SJCRH30 (cell line): ENCODE measurements at places on chromosomes 6 and 20. TPM values are rescaled to one million over a fixed set of nuclear protein-coding genes. Genes with fewer than 3 reads are reported as not detected.

DNA sequence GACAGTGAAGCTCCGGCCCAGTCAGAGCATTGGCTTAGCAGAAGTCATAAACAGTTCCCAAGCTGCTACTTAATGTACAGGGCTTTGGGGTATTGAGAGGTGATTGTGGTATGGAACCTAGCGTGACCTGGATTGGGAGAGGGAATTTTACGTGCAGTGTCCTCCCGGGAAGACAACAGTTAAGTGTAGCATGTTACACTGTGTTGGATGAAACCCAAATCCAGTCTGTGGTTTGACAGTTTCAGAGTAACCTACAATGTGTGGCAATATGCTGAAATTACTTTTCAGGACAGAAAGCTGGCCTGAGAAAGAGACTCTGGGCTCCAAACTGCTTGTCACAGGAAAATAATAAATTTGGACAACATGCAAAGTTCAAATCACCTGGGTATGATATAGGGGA is 28.1 kb upstream of the RALGAPA2 start:
- DNase-seq: no peak

GRCh38 chr6:67248077-67248476 is 1387.0 kb upstream of the ADGRB3 start:
- DNase-seq: no peak

The LPIN3 gene
- total RNA-seq: 1.2 and 2.3 TPM in 2 replicates

- no peak for DNase-seq
These were observed 37.7 kb downstream of the ARHGAP18 start for GRCh38 chr6:129672341-129672682.

The DPM1 gene
- total RNA-seq: 153 and 164 TPM in 2 replicates

DNA sequence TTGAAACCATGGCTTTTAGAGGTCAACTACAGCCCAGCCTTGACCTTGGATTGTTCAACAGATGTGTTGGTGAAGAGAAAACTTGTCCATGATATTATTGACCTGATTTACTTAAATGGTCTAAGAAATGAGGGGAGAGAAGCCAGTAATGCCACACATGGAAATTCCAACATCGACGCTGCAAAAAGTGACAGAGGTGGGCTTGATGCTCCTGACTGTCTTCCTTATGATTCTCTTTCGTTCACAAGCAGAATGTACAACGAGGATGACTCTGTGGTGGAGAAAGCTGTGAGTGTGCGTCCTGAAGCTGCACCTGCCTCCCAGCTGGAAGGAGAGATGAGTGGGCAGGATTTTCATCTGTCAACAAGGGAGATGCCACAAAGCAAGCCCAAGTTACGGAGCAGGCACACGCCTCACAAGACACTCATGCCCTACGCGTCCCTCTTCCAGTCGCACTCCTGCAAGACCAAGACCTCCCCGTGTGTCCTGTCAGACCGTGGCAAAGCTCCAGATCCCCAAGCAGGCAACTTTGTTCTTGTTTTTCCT is 16.2 kb downstream of the TTLL2 start:
- no peak for DNase-seq

GRCh38 chr20:64138276-64138815 is 25.9 kb upstream of the MYT1 start:
- no peak for DNase-seq

GRCh38 chr20:38617011-38617829 is 15.6 kb downstream of the ARHGAP40 start:
- DNase-seq: no peak

GRCh38 chr6:19552076-19552475 is 285.1 kb upstream of the ID4 start:
- DNase-seq: no peak

The MATN4 gene
- 0.18 TPM in 1 of 2 replicates, not detected in the other for total RNA-seq

DNA sequence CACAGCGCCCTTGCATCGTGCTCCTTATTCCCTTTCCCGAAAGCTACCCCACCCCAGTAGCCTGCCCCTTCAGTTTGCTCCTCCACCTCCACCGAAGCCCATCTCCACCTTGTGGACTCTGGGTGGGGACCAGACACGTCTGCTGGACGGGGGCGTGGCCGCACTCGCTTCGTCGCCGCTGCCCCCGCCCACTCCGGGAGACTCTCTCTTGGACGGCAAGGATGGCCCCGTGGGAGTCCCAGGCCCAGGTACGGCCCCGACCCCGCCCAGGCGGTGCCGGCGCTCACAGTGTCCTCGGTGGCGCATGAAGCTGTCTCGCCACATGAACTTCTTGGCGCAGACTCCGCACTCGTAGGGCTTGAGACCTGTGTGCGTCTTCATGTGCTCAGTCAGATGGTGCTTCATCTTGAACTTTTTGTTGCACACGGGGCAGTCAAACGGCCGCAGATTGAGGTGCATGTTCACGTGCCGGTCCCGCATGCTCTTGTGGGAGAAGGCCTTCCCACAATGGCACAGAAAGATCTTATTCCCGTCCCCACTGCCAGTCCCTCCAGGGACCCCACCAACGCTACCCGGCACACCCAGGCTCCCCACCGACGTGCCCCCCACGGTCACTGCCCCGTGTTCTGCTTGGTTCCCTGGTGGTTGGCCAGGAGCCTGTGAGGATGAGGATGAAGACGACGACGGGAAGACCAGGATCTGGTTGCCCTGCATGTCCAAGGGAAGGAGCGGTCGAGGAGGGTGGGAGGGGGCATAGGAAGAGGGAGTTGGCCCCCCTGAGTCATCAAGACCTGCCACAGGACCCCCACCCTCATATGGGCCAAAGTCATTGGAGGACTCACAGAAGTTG is 1.3 kb upstream of the TAPBP start:
- DNase-seq: no peak

GRCh38 chr20:38633577-38634093 is 32.0 kb downstream of the ARHGAP40 start:
- DNase-seq: peak; percentile 86

DNA sequence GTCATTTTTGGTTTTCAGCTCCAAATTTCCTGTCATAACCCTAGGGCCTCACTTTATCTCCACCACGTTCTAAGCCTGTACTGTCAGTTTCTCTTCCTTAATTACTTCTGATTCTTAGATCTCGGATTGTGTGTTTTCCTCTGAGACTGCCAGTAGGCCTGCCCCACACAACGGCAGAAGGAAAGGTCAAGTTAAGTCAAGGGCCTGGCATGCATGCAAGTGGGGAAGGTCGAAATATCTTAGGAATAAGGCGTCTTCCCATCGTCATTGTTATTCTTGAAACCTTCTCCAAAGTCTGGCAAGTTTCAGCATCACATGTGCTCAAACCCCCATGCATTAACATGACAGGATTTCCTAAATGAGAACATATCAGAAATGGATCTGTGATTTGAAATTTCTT is 203.5 kb upstream of the TSHZ2 start:
- DNase-seq: no peak

The TRIM15 gene
- total RNA-seq: 0.08 and 0.28 TPM in 2 replicates

The SYCP2 gene
- 0.75 TPM in 1 of 2 replicates, not detected in the other for total RNA-seq

- DNase-seq: no peak
These were observed 938.1 kb upstream of the EPHA7 start for GRCh38 chr6:94357381-94357980.

GRCh38 chr6:81969814-81970213 is 217.3 kb upstream of the TENT5A start:
- no peak for DNase-seq

- DNase-seq: no peak
These were observed 77.8 kb downstream of the ATG5 start for GRCh38 chr6:106247733-106248132.

GRCh38 chr6:43933148-43933885 is 163.3 kb downstream of the VEGFA start:
- DNase-seq: peak; percentile 61

DNA sequence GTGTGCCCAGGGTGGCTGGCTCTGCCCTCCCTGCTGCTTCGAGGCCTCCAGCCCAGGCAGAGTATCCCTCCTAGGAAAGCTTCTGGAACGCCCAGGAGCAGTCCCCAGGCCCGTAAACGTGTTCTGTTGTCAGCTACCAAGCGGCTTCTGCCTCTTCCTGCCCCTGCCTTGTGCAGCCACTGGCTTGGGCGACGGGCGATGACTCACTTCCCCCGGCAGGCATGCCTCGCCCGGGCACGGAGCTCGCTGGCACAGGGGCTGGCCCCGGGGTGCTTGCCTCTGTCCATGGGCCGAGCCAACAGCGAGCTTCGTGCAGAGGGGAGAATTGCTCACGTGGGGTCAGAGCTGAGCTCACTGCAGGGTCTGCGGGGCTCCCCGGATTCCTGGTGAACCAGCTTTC is 86.7 kb upstream of the THBS2 start:
- DNase-seq: no peak

DNA sequence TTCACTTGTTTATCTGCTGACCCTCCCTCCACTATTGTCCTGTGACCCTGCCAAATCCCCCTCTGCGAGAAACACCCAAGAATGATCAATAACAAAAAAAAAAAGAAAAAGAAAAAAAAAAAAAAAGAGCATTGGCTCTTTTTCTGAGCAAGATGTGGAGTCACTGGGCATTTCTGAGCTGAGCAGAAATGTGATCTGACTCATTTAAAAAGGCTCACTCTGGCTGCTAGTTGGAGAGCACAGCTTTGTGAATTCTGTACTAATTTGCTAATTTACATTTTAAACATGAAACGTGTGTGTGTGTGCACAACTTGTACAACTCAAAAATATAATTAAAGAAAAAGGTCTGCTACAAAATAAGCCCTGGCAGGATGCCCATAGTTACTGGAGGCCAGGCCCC is 20.2 kb downstream of the SCML4 start:
- DNase-seq: no peak

DNA sequence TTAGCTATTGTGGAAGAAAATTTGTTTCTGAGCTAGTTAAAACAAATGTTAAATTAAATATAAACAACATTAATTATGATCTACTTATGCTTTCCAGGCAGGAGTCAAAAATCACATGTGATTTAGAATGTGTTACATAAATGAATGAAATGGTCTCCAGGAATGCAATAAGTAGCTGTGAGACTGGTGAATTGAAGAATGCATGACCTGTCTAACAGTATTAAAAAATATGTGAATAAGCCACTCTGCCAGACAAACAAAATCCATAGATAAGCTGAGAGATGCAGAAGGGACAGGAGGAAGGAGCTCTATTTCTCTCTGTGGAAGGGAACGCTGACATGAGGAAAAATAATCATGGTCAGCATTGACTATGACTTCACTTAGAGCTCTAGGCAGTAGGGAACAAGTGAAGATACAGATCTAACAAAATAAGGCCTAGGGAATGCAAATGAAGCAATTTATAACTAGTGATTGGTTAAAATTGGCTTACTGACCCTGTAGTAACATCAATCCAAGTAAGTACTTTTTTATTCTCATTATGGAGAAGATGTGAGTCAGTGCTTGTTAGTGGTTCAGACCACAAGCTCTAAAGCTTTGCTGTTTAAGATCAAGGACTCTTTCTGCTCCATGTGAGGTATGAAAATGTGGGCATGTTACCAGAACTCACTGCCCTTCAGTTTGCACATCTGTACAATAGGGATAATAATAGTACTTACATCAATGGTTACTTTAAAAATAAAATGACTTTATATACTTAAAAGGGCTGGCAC is 432.6 kb downstream of the MMUT start:
- no peak for DNase-seq

GRCh38 chr6:127924440-127924839 is 23.6 kb upstream of the THEMIS start:
- DNase-seq: no peak

DNA sequence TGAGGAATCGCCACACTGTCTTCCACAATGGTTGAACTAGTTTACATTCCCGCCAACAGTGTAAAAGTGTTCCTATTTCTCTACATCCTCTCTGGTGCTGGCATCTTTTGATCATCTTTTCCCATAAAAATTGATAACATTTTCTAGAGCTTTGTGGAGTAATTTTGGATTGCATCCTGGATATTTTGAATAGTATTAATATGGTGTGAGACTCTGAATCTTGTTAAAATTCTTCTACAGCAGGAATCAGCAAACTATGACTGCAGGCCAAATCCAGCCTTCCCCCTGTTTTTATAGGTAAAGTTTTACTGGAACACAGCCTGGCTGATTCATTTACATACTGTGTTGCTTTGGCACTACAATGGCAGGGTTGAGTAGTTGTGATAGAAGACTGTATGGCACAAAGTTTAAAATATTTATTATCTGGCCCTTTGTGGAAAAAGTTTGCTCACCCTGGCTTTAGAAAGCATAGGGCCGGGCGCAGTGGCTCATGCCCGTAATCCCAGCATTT is 15.0 kb upstream of the RNF8 start:
- DNase-seq: no peak

GRCh38 chr6:75101896-75102295 is 104.0 kb downstream of the COL12A1 start:
- no peak for DNase-seq

DNA sequence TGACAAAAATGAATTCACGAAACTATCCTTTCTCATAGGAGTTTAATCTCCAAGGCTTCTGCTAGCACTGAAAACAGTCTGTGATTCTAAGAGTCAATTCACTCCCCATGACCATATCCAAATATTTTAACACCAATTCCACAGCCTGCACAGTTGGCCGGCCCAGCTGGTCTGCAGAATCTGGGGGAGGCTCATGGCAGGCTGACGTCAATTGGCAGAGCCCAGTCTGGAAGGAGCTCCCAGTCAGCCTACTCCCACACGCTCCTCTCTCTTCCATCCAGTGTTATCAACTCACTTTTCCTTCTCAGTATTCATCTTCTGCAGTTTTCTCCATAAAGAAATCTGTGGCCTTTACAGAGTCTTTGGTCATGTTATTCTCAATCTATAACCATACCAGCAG is 111.0 kb downstream of the TBXT start:
- DNase-seq: no peak

DNA sequence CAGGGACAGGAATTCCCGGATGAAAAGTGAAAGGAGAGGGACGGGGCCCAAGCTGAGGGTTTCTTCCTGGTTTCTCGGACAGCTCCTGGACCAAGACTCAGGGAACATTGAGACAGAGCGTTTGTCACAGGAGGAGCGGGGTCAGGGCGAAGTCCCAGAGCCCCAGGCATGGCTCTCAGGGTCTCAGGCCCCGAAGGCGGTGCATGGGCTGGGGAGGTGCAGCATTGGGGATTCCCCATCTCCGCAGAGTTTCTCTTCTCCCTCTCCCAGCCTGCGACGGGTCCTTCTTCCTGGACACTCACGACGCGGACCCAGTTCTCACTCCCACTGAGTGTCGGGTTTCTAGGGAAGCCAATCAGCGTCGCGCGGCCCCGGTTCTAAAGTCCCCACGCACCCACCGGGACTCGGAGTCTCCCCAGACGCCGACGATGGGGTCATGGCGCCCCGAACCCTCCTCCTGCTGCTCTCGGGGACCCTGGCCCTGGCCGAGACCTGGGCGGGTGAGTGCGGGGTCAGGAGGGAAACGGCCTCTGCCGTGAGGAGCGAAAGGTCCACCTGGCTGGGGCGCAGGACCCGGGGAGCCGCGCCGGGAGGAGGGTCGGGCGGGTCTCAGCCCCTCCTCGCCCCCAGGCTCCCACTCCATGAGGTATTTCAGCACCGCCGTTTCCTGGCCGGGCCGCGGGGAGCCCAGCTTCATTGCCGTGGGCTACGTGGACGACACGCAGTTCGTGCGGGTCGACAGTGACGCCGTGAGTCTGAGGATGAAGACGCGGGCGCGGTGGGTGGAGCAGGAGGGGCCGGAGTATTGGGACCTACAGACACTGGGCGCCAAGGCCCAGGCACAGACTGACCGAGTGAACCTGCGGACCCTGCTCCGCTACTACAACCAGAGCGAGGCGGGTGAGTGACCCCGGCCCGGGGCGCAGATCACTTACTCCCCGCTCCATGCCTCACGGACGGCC is 54.6 kb upstream of the POLR1H start:
- no peak for DNase-seq

The SLC32A1 gene
- total RNA-seq: not detected in 2 replicates

- DNase-seq: no peak
These were observed 2.3 kb downstream of the SLC2A4RG start for GRCh38 chr20:63741676-63742380.

GRCh38 chr6:117449549-117450439 is 24.1 kb upstream of the ROS1 start:
- peak; percentile 84 for DNase-seq

The ZNF831 gene
- total RNA-seq: 0.58 and 0.59 TPM in 2 replicates

The EFCAB8 gene
- 0.28 and 0.58 TPM in 2 replicates for total RNA-seq

- no peak for DNase-seq
These were observed 284.4 kb downstream of the ESR1 start for GRCh38 chr6:152091851-152092341.
